ENCODE measurements at places on chromosomes 6 and 20.

GRCh38 chr20:24943731-24944130, 5.3 kb upstream of the CST7 start:
- DNase-seq: no peak

GRCh38 chr6:71471718-71472117, 183.1 kb downstream of the OGFRL1 start:
- DNase-seq: no peak

DNA sequence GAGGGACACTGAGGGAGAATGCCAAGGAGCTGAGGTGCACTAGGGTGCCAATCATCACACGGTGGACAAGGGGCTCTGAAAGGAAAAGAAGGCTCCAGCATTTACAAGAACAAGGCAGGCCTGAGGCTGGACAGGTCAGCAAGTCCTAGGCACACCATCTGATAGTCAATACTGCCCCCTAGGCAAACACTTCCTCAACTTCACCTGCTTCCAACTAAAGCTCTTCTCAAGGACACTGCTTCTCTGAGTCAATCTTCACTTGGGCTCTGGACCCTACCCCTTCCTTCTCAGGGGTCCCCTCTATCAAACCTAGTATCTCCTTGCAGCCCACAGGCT, 37.7 kb upstream of the SLC4A11 start:
- no peak for DNase-seq

DNA sequence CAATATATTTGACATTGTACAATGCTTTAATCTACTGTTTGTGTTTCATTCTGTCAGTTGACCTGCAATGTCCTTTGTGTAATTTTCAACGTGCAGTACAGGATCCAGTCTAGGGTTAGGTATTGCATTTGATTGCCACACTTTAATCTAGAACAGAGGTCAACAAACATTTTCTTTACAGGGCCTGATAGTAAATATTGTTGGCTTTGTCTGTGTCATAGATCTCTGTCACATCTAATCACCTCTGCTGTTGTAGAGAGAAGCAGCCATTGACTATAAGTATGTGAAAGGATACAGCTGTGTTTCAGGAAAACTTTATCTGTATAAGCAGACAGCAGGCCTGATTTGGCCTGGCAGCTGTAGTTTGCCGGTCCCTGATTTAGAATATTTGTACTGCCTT, 39.3 kb downstream of the ATRN start:
- DNase-seq: no peak

GRCh38 chr6:36207155-36207554, 10.6 kb downstream of the BRPF3 start:
- DNase-seq: no peak

DNA sequence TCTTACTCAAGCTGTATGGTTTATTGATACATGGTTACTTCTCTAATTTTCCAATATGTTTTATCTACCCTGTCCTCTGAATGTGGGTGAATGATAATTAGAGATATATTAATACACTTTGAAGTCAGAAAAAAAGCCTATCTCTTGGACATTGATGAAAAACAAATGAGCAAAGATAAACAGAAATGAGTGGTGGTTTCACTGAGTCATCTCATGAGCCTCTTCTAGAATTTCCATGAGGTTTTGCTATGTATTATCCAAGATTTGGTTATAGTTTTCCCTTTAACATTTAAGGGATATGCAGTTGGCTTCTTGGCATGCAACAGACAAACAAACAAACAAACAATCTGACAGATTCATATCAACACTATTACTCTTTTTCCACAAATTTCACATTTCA, 586.8 kb downstream of the RFPL4B start:
- DNase-seq: no peak

- no peak for DNase-seq
Observed at GRCh38 chr20:56779452-56780143, 150.5 kb downstream of the TFAP2C start.
